T-helper 1 cell treated with Interleukin-12 subunit alpha and Interleukin-12 subunit beta and Interleukin-4 antibody, amounts not matched to agents 30 ng/mL and 1 ng/mL, for 36 hours (primary cell): ENCODE measurements at places on chromosomes 7 and 10. TPM values are rescaled to one million over a fixed set of nuclear protein-coding genes. Genes with fewer than 3 reads are reported as not detected.

Gene ANKRD30A
- not detected in 2 replicates for total RNA-seq

Gene ADCY1
- 7.5 and 7.8 TPM in 2 replicates for total RNA-seq

Gene FXYD4
- not detected in 2 replicates for total RNA-seq

Gene KLF14
- total RNA-seq, result not detected in 2 replicates
